NB4 (cell line): ENCODE measurements at places on chromosomes 11 and 22.

DNA sequence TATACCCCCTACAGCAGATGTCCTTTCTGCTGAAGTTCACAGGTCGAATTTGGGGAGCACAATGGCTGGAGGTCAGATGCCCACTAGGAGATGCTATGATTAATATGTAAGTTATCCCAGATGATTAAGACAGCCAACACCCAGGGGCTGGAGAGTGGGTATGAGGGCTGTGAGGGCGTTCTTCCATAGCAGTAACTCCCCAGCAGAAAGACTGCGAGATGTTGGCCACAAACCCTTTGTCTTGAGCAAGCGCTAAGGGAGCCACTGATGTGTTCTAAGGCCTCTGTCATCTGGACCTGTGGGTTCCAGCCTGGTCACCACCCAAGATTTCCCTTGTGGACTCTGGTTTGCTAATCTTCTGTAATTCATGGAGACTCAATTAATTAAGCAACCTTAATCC, 77.6 kb downstream of the BMAL1 start:
- DNase-seq = no peak

DNA sequence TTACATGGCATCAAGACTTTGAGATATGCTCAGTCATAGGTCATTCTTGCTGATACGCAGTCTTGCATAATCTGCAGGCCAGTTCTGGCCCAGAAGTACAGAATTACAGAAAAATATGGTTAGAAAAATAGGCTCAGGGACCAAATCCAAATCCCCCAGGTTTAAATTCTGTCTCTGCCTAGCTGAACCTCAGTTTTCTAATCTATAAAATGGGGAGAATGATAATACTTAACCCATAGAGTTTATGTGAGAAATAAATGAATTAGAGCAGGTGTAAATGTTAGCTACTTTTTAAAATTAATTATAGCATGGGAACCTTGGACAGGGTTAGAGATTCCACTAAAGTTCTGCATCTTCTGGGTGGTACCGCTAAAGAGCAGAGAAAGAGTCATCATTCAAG, 52.3 kb upstream of the FAM181B start:
- no peak for DNase-seq

DNA sequence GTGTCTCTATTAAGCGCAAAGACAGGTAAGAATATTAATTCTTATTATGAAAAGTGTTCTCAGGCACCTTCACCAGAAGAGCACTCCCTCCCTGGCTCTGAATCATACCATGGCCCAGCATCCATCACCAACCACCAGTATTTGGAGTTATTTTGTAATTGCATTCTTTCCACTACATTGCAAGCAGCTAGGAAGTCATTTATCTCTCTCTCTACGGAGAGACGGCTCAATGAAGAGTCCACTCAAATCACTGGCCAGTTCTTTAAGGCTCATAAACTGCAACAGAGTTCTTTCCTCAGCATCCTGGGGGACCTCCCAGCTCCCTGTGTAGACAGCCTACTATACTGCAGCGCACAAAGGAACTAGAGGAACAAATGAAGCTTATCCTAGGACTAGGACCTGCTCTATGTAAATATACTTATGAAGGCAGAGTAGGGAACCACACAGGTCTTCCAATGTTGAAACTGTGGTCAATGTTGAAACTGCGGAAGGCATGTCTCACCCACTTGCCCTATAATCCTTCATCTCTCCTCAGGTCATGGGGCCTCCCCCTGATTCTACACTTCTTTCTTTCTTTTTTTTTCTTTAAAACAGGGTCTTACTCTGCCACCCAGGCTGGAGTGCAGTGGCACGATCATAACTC, 63.4 kb downstream of the AAMDC start:
- DNase-seq = no peak

DNA sequence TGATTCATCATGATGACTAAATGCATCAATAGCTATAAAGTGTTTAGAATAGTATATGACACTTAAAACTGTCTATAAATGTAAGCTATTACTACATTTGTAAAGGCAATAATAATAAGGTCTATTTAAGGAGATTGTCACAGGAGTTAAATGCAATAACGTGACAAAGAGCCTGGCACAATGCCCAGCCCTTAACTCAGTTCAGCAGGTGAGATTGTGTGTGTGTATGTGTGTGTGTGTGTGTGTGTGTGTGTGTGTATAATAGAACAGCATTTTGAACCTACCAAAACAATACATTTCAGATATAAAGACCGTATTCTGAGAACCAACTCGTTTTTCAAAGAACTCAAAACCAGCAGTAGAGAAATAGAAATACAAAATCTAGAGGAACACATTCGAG, 177.5 kb downstream of the MYO18B start:
- DNase-seq = no peak

DNA sequence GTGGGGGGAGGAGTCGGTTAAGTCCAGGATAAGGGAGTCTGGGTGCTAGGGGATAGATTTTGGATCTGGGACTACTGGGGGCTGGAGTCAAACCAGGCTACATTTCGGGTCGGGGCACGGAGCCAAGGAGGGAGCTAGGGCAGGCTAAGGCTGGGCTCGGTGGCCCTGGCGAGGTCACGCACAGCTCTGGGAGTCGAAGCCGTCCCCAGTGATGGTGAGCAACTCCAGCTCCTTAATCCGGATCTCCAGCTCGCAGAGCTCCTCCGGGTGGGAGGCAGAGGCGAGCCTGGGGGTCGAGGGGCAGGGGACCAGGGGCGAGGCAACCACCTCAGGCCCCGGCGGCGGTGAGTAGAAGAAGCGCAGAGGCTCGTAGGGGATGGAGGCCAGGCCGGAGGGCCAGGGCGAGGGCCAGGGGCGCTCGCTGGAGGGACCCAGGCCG, 544 bp downstream of the C11orf91 start:
- no peak for DNase-seq

- DNase-seq = no peak
These were observed 120.9 kb downstream of the MAML2 start for GRCh38 chr11:96222102-96222501.

GRCh38 chr11:46278387-46279125, 1.1 kb downstream of the CREB3L1 start:
- peak; percentile 32 for DNase-seq

DNA sequence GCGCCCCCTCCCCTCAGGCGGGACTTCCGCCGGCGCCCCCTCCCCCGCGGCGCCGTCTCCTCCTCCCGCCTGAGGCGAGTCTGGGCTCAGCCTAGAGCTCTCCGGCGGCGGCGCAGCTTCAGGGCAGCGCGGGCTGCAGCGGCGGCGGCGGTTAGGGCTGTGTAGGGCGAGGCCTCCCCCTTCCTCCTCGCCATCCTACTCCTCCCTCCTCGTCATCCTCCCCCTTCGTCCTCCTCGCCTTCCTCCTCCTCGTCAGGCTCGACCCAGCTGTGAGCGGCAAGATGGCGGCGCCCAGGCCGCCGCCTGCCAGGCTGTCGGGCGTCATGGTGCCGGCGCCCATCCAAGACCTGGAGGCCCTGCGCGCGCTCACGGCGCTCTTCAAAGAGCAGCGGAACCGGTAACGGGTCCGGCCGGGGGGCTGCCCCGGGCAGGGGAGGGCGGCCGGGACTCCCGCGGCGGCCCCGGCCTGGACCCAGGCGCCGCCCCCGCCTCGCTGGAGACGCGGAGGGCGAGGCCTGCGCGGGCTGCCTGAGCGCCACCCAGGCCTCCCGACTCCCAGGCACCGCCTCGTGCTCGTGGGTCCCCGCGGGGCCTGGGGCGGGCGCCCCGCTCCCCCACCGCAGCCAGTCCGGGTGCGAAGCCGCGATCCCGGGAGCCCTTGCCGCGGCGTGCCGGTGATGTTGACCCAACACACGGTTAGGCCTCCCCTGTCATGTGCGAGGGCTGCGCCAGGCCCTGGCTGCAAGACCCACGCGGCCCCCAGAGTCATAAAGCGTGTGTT, at the start of gene ATXN10:
ATXN10 (plus strand) TSS at position 52 of the 781 bp plus-strand sequence; CDS start at position 282, 230 bp downstream.
- DNase-seq = peak; percentile 87
